ENCODE measurements at places on chromosomes 16 and 17.

- no peak for DNase-seq
These were observed 19.4 kb downstream of the MYH10 start for GRCh38 chr17:8611137-8611536.

DNA sequence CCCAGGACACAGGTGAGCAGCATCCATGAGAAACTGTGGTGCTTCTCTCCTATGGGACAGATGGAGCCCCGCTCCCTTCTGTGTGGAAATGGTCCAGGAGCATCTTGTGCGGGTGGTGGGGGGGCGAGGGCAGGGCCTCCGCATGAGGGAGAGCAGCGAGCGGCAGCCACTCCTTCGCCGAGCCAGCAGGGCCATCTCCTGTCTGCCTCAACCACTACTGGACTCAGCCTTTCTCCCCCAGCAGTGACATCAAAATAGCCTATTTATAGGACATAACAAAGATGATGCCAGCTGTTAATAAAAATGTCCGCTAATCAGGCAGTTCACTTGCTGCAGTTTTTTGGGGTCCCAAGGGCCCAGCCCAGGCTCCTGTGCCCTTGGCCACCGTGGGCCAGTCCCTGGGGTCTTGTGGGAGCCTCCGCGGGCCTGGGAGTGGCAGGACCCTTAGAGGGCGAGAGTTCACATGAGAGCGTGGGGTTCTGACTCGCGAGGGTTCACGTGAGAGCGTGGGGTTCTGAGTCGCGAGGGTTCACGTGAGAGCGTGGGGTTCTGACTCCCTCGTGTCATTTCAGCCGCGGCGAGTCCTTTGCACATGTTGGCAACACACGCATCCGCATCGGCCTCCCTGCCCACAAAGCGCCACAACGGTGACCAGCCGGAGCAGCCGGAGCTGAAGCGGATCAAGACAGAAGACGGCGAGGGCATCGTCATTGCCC lies 47.4 kb downstream of the WDR45B start:
- DNase-seq = no peak

DNA sequence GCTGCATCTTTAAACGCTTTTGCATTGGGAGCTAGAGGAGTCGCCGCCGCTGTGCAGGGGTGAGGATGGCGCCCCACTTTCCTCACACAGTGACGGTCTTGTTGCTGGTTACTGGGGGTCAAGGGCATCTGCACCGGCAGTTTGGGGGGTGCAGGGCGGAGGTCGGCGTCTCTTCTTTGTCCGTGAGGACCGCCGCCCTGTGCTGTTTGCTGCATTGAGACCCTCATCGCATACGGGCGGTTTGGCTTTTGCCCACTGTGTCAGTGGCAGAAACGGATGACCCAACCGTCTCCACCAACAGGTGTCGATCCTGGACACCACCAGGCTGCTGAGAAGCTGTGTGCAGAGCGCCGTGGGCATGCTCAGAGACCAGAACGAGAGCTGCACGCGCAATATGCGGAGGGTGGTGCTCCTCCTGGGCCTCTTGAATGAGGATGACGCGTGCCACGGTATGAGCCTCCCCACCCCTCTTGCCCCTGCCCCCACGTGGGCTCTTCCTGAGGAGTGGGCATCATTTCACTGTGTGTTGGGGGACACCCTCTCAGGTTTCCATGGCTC lies 61.2 kb upstream of the ENDOV start:
- no peak for DNase-seq

DNA sequence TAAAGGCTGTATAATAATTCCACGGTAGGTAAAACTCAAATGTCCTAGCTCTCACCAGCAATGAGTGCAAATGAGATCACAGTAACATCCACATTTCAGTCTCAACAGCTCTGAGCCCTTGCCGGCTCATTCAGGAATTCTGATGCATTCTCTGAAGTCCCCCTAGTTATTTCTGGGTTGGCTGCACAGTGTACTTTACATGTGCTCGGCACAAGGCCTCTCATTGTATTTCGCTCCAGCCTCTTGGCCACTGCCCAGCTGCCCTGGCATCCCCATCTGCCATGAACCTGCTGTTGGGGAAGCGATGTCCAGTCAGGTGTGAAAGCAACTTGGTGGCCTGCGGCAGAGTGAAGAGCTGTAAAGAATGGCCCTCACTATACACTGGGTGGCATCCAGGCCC lies 14.3 kb downstream of the PRCD start:
- no peak for DNase-seq

DNA sequence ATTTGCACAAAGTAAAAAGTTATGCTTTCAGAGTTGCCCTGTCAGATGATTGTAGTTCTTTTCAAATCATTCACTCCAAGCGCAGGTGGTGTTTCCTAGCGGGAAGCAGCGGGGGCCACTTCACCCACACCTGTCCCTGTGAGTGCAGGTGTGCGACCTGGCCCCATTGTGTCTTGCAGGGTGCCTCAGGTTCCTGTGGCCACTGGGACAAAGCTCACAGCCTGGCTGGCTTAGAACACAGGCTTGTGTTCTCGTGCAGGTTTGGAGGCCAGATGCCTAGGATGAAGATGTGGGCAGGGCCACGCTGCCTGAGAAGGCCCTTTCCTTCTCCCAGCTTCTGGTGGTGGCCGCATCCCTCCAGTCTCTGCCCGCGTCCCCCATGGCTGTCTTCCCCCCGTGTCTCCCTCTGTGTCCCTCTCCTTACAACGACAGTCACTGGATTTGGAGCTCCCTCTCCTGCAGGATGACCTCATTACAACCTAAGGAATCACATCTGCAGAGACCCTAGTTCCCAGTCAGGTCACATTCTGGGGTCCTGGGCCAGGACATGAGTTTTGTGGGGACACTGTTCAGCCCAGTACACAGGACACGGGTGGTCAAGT lies 90.5 kb downstream of the NPIPB11 start:
- no peak for DNase-seq

GRCh38 chr16:24151482-24151939 lies 104.6 kb upstream of the CACNG3 start:
- no peak for DNase-seq
